Naive B cell (primary cell): ENCODE measurements at places on chromosomes 12 and 14. TPM values are rescaled to one million over a fixed set of nuclear protein-coding genes. Genes with fewer than 3 reads are reported as not detected.

Gene CDH24
- 0.54 TPM for polyA plus RNA-seq

- H3K27me3 ChIP-seq: peaks cover 8% of the 10 kb centered on the region
- no peak overlapping the region for H3K27ac ChIP-seq
- no peak overlapping the region for H3K4me3 ChIP-seq
- no peaks in the 10 kb centered on the region for H3K4me1 ChIP-seq
Observed at GRCh38 chr12:31246470-31246850, 79.5 kb downstream of the SINHCAF start.

DNA sequence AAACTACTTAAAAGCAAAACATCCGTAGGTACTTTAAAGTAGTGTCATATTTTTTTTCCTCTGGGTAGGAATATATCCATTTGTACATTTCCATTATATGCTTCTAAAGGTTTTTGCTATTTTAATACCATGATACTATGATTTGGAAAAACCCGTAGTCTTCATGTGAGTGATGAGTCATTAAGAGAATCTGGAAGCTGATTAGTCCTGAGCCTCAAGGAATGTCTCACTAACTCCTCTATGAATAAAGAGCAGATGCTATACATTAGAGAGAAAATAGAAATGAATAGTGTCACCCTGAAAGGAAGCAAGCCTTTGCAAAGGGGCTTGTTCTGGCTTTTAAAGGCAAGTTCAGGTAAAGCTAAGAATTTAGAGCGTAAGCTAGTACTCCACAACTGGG, 432.1 kb downstream of the CCDC91 start:
- no peaks in the 10 kb centered on the region for H3K36me3 ChIP-seq
- DNase-seq: no peak
- no peak overlapping the region for H3K4me3 ChIP-seq
- H3K27ac ChIP-seq: no peak overlapping the region
- no peaks in the 10 kb centered on the region for H3K27me3 ChIP-seq

DNA sequence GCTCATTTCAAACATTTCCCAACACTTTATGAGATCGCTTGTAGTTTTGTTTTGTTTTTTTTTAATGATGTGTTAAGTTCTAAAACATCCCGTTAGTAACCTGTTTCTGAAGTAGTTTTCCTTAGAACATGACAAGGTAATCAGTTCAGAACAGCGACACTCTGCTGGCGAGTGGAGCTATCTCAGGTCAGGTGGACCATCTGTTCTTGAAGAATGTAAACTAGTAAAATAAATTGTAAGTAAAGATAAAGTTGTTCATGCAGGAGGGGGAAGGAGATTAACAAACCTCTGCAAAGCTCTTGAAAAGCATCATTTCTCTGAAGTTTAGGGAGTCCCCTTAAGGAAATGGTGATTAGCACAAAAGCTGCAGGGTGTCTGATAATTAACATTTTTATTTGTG, 71.9 kb upstream of the DACT1 start:
- H3K4me3 ChIP-seq: no peak overlapping the region
- no peak for DNase-seq
- no peak overlapping the region for H3K27ac ChIP-seq
- no peaks in the 10 kb centered on the region for H3K36me3 ChIP-seq
- H3K4me1 ChIP-seq: no peaks in the 10 kb centered on the region

- H3K27ac ChIP-seq: peak overlapping the region; percentile 97
- H3K36me3 ChIP-seq: peaks cover 37% of the 10 kb centered on the region
- H3K4me3 ChIP-seq: peak overlapping the region; percentile 80
- no peaks in the 10 kb centered on the region for H3K27me3 ChIP-seq
- DNase-seq: no peak
Observed at GRCh38 chr12:46209170-46209569, 59.7 kb downstream of the SLC38A1 start.

DNA sequence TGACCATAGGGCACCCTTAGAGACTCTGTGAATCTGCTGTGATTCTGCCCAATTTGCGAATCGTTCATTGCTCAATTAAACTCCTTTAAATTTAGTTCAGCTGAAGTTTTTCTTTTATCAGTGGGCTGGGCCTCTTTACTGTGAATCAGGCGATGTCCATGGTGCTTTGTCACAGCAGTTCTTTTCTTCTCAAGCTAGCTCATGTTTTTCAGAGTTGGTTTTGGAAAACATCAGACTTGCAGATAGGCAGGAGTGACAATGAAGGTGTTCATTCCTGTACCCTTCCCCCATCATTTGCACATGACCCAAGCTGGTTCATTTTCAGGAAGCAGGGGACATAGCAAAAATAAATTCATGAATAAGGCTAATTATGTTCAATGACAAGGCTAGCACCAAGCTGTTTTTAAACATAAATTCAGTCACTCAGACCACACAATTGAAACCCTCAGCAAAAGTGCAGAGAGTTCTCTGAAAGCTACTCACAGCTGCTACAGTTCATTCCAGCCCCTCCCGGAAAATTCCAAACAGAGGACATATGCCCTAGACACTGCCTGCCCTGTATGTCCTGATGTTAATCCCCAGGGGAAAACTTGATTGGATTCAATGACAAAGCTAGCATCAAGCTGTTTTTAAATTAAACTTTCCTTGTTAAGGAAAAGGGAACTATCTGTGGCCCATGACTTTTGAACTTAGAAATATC, 383.3 kb downstream of the C12orf75 start:
- no peak for DNase-seq
- no peaks in the 10 kb centered on the region for H3K36me3 ChIP-seq
- H3K27ac ChIP-seq: no peak overlapping the region
- no peak overlapping the region for H3K4me3 ChIP-seq
- H3K4me1 ChIP-seq: no peaks in the 10 kb centered on the region
- H3K27me3 ChIP-seq: peaks cover 5% of the 10 kb centered on the region

Gene PRH2
- polyA plus RNA-seq: not detected

GRCh38 chr14:51603495-51603894, 48.2 kb upstream of the FRMD6 start:
- no peak overlapping the region for H3K4me3 ChIP-seq
- no peak overlapping the region for H3K27ac ChIP-seq
- no peaks in the 10 kb centered on the region for H3K36me3 ChIP-seq
- no peak for DNase-seq
- H3K4me1 ChIP-seq: no peaks in the 10 kb centered on the region

- H3K27ac ChIP-seq: no peak overlapping the region
- no peaks in the 10 kb centered on the region for H3K27me3 ChIP-seq
- H3K36me3 ChIP-seq: no peaks in the 10 kb centered on the region
- no peak for DNase-seq
- no peaks in the 10 kb centered on the region for H3K4me1 ChIP-seq
- no peak overlapping the region for H3K4me3 ChIP-seq
Observed at GRCh38 chr12:57811028-57811755, 7.3 kb downstream of the AVIL start.

Gene HCAR3
- polyA plus RNA-seq: not detected

GRCh38 chr12:56143870-56144269, 8.5 kb upstream of the MYL6B start:
- no peak for DNase-seq
- no peak overlapping the region for H3K4me3 ChIP-seq

GRCh38 chr12:51013441-51013840, 12.7 kb downstream of the SLC11A2 start:
- no peaks in the 10 kb centered on the region for H3K36me3 ChIP-seq
- no peak overlapping the region for H3K27ac ChIP-seq
- H3K27me3 ChIP-seq: no peaks in the 10 kb centered on the region
- H3K4me1 ChIP-seq: peaks cover 15% of the 10 kb centered on the region
- DNase-seq: no peak

- H3K27me3 ChIP-seq: peaks cover 26% of the 10 kb centered on the region
- no peak overlapping the region for H3K4me3 ChIP-seq
- no peak for DNase-seq
Observed at GRCh38 chr12:94074980-94075629, 73.3 kb upstream of the PLXNC1 start.
